ENCODE measurements at places on chromosomes 11 and 22.
A peak's percentile ranks its signal among the peaks of the same experiment; 100 is the strongest.

GRCh38 chr11:70040452-70040851 lies 37.7 kb upstream of the ANO1 start:
- no peak for DNase-seq

DNA sequence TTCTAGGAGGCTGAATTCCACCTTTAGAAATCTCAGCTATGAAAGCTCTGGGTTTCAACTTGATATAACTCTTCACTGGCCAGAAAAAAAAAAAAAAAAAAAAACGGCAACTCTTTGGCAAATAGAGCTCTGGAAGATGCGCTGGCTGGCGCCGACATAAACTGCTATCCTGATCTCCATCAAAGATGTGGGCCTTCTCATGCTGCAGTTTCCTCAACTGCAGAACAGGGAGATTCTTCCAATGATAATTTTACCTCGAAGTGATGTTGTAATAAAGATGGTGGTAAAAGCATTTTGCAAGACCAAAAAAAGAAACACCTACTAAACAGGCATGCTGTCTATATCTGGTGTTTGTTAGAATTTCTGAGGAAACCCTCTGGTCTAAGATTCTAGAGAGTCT lies 20.3 kb downstream of the FLI1 start:
- no peak for DNase-seq

DNA sequence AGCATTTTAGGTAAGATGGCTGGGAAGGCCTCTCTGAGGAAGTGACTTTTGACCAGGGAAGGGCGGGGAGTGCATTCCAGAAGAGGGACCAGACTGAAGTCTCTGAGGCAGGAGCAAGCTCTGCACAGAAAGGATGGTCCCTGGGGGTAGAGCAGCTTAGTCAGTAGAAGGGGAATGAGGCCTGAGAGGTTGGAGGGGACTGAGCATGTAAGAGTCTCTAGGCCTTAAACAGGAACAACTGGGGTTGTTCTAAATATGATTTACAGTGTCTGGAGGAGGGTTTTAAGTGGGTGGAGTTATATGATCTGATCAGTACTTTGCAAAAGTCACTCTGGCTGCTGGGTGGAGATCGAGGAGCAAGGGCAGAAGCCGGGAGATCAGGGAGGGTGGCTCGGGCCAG lies 31.7 kb upstream of the TEF start:
- no peak for DNase-seq

DNA sequence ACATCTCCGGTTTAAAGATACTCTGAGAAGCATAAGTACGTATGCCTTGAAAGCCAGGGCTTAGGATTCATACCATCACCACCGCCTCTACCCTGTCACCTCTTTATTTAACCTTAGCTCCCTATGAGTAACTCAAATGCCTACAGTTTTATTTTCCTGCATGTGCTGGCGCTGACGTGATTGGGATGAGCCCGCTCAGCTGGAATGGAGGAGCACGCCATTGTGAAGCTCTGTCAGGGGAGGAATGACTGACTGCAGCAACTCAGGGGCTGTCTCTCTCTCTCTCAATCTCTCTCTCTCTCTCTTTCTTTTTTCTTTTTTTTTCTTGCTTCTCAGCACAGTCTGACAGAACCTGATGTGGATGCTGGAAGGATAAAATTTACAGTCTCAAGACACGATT lies 12.4 kb downstream of the CAVIN3 start:
- no peak for DNase-seq

GRCh38 chr11:75773595-75774353 lies 5.2 kb downstream of the DGAT2 start:
- DNase-seq: no peak

- DNase-seq: no peak
Measured at GRCh38 chr11:1218256-1218787, 4.5 kb upstream of the MUC5B start.

DNA sequence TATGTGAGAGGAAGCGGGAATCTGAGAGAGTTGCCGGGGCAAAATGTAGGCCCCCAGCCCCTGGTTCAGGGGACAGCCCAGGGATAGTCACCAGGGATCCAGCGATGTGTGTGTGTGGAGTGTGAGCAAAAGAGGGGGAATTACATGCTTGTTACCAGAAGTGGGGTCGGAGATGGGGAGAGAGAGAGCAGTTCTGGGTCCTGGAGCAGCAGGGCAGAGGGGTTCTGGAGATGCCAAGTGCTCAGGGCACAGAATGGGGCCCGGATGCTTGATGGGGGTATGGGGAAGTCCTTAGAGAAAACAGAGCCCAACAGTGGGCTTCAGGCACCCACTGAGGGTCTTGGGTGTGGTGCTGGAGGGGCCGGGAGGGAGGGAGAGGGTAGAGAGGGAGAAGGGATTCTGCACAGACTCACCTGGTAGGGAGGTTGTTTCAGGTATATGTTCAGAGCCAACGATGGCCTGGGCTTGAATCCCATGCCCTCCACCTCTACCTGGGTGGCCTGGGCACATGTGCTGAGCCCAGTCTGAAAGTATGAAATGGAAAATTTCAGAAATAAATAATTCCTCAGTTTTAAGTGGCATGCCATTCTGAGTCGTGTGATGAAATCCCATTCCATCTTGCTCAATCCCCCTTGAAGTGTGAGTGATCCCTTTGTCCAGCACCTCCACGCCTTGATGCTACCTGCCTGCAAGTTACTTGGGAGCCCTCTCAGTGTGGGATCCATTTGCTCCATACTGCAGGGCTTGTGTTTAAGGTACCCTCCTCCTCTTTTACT lies 12.4 kb downstream of the SMIM38 start:
- DNase-seq: no peak

GRCh38 chr22:32517488-32517887 lies 42.9 kb downstream of the FBXO7 start:
- no peak for DNase-seq

DNA sequence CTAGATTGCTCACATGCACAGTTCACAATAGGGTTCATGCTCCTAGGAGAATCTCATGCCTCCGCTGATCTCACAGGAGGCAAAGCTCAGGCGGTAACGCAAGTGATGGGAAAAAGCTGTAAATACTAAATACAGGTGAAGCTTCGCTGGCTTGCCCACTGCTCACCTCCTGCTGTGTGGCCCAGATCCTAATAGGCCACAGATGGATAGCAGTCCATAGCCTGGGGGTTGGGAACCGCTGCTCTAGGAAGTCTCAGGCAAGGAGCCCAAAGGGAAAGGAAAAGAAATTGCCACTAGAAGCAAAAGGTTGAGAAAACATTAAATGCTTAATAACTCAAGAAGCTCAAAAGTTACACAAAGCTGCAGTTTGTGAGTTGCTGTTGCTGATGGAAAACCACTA lies 3.2 kb upstream of the TRPC6 start:
- no peak for DNase-seq

- DNase-seq: no peak
Measured at GRCh38 chr22:48664586-48664985, 1163.1 kb downstream of the BRD1 start.

DNA sequence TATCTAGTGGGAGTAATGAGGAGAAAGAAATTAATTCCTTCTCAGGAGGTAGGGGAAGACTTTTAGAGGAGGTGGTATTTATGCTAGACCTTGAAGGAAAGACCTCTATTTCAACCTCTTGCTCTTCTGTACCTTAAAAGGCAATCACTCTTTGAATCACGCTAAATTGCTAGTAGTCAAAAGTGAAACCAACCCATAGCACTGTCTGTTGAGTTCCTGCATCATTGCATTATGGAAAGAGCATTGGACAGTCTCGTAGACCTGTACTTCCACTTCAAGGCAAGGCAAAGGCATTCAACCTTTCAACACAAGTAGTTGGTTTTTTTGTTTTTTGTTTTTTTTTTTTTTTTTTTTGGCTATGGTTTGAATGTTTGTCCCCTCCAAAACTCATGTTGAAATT lies 770.4 kb downstream of the ETS1 start:
- DNase-seq: no peak

- DNase-seq: peak; percentile 8
Measured at GRCh38 chr22:38927033-38927781, 30.2 kb upstream of the APOBEC3A start.

DNA sequence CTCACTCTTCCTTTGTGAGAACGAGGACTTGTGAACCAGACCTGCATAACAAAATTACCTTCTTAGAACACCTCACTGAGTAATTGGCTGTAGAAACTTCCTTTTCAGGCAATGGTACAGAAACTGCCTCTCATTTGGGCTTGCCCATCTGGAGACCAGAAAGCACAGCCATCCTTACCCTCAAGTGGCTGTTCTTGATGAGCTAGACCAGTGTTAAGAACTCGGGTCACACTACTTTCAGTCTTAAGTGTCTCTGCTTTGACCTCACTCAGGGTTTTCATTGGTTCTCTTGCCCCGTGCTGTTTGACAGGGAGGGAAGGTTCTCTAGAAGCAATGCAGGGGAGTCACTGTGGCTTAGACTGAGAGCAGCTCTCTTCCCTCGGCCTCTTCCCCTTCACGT lies 29.3 kb downstream of the NAT10 start:
- no peak for DNase-seq

DNA sequence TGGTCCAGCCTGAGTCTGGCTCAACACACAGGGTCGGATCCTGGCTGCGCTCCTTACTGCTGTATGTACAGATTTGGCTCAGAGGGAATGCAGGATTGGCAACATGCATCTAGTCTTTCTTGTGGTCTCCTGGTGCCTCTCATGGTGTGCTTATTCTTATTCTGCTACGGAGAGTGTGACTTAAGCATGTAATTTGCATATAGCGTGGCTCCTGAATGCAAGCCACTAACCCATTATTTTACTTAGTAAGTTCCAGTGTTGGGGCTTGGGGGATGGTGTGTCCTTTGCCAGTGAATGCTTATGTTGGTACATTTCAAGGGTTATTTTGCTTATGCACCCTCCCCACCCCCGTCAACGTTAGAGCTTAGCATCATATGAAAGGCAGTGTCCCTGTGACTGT lies 51.2 kb downstream of the PTPRJ start:
- no peak for DNase-seq

GRCh38 chr11:93519179-93519578 lies 24.0 kb downstream of the SMCO4 start:
- no peak for DNase-seq

- no peak for DNase-seq
Measured at GRCh38 chr11:9008011-9008550, 4.3 kb upstream of the NRIP3 start.

- no peak for DNase-seq
Measured at GRCh38 chr11:64131683-64132190, 34.2 kb downstream of the MACROD1 start.

DNA sequence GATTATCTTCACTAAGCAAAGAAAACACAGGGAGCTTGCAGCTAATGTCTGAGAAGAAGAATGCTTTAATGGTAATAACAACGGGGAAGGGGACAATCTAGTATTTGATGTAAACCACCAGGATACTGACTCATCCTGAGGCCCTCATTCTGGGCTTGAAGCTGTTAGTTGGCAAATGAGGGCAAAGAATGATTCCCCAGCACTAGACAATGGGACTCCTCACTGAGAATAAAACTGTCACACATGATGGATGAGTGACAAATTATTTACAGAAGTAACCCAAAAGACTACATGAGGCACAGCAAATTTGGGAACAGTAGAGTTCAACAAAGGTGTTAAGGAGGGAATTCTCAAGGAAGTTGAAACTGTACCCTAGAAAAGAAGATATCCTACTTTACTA lies 76.3 kb downstream of the FAM168A start:
- no peak for DNase-seq

GRCh38 chr22:20584029-20584871 lies 76.8 kb downstream of the MED15 start:
- DNase-seq: no peak

GRCh38 chr22:35209203-35209602 lies 48.1 kb upstream of the HMGXB4 start:
- DNase-seq: no peak

DNA sequence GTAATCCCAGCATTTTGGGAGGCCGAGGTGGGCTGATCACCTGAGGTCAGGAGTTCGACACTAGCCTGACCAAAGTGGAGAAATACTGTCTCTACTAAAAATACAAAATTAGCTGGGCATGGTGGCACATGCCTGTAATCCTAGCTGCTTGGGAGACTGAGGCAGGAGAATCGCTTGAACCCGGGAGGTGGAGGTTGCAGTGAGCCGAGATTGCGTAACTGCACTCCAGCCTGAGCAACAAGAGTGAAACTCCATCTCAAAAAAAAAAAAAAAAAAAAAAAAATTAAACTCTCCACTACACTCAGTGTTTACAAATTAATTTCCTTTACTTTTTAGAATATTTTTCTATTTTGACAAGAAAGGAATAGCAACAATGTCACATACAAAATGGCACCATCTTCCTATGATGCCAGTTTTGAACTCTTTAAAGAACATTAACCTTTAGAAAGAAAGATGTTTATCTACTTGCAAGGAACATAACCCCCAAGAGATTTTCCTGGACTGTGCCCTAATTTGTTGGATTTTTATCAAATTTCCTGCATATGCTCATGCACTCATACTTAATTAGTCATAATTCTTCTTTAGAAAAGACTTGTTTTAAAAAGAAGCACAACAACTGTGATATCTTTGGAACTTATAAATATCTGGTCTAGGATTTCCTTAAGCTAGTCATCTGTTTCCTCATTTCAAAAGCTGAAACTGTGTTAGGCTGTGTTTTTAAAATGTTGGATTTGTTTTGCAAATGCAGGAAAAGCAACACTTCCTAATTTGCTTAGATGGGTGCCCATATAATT lies 22.6 kb upstream of the HIPK3 start:
- no peak for DNase-seq

DNA sequence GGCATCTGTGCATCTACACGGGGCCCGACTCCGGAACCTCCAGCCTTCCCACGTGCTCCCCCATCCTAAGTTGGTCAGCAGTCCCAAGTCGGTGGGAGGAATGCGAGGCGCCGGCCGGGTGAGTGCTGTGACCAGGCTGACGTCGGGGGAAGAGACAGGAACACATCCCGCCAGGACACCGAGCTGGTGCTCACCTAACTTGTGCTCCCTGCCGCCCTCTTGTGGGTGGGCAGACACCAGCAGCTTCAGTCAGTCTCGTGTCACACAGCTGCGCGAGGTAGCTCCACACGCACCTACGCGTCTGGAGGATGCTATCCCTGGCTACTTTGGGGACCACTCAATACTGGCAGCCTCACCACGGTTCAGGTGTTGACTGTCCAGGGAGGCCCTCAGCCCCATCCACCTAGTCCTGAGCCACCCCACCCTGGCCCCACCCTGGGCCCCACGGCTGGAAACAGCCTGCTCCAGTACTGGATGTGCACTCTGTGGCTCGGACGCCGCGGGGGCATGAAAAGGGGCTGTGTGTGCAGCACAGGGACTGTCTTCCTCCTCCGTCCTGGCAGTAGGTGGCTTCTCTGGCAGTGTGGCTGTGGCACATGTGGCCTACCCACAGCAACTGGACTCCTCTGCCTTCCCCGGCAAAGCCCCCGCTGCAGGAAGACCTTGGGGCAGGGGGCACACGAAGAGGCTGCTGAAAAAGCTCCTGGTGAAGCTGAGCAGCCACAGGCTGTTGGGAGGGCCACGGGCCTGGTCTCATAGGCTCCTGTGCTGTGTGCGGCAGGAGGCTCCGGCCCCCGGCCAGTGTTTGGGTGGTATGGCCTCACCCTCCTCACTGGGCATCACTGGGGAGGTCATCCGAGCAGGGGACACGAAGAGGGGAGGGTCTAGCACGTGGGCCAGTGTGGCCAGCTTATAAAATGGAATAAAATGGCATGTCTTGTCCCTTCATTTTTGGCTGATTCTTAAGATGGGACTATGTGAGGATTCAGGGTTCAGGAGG lies 11.2 kb upstream of the BID start:
- peak; percentile 63 for DNase-seq
